Activated CD4-positive, CD25-positive, alpha-beta regulatory T cell (primary cell): ENCODE measurements at places on chromosomes 5 and 9.

- no peak for DNase-seq
Measured at GRCh38 chr5:176855598-176855997, 43.5 kb downstream of the HK3 start.

GRCh38 chr5:8884029-8884428, 661.8 kb downstream of the SEMA5A start:
- no peak for DNase-seq

DNA sequence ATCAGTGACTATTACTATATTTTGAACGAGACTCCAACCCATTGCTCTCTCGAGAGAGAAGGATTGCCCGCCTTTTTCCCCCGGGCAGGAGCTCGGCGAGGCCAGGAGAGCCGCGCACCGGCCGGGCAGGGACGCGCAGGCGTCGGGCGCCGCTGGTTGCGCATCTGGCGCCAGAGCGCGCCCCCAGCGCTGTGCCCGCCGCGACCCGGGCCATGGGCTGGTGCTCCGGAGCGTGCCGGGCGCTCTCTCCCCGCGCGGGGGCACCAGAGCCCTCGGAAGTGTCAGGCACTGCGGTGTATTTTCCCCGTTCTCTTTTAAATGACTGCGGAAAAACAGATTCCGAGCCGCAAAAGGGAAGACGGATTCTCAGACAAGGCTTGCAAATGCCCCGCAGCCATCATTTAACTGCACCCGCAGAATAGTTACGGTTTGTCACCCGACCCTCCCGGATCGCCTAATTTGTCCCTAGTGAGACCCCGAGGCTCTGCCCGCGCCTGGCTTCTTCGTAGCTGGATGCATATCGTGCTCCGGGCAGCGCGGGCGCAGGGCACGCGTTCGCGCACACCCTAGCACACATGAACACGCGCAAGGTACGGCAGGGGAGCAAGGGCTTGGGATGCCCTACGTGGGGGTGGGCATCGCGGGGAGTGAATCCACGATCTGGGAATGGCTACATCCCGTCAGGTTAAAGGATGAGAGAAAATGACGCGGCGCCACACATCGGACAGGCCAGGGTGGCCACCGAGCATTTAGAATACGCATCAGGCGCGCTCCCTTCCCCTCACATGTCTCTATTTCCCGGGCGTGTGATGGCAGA, 1.1 kb upstream of the NTRK2 start:
- DNase-seq = no peak

- DNase-seq = no peak
Measured at GRCh38 chr5:55899344-55899743, 48.2 kb downstream of the IL31RA start.

GRCh38 chr9:21684831-21685362, 117.5 kb upstream of the MTAP start:
- DNase-seq = no peak

- no peak for DNase-seq
Measured at GRCh38 chr5:133390416-133391353, 221.7 kb downstream of the FSTL4 start.

DNA sequence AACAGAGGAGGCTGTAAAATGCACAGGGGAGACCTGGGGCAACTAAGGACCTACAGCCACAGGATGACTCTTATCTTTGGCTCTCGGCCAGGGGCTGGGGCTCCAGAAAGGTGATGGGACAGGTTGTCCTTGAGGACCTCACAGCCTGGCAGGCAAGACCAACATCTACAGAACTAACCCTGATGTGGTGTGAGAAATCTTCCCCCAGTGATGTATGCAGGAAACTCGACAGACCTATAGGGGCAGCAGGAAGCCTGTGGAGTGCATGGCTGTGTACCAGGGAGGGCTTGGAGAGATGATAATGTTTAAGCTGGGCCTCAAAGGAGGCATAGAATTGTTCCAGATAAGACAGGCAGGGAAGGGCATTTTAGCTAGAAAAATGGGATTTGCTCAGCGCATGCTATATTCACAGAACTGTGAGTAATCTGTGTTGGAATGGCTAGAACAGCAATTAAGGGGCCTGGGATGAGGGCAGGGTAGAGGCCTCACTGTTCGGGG, 68.5 kb upstream of the SLC25A51 start:
- no peak for DNase-seq

GRCh38 chr9:16221822-16222547, 648.5 kb downstream of the BNC2 start:
- no peak for DNase-seq

- no peak for DNase-seq
Measured at GRCh38 chr5:56827049-56827448, 11.7 kb downstream of the MAP3K1 start.

- DNase-seq = no peak
Measured at GRCh38 chr5:34803974-34804732, 34.8 kb upstream of the TTC23L start.

GRCh38 chr5:55535199-55535905, 588 bp upstream of the PLPP1 start:
- DNase-seq = no peak

DNA sequence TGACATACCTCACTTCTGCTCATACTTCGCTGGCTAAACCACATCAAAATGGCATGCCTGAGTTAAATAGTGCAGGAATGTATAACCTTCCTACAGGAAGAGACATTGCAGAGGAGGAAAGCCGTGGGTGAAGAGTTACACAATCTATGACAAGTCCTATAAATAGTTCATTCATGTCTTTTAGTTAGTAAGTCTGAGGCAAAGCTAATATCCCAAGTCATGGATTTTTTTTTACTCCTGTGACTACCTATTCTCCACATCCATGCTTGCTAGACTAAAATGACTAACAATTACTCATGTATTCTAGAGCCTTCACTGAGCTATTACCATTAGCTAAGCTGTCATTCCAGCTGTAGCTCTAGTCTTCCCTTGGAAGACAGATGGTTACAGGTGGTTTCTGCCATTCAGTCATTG, 391.3 kb downstream of the NR2F1-AS1 start:
- DNase-seq = no peak

DNA sequence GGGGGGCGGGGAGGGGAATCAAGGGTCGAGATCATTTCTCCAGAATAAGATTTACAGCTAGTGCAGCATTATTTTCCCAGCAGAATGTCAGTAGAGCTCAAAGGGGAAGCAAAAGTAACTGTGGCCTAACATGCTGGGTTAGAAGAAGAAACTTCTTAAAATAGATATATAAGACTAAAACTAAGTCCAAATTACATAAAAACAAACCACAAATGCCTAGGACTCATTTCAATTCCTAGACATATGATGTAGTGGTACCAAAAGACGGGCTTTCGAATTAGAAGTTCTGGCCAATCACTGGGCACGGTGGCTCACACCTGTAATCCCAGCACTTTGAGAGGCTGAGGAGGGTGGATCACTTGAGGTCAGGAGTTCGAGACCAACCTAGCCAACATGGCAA, 20.8 kb upstream of the MELK start:
- no peak for DNase-seq
